Stimulated activated CD4-positive, alpha-beta T cell treated with anti-CD3 and anti-CD28 coated beads, Interleukin-2, amount 100 ng/mL, for 48 hours (primary cell): ENCODE measurements at places on chromosomes 7 and 10.

DNA sequence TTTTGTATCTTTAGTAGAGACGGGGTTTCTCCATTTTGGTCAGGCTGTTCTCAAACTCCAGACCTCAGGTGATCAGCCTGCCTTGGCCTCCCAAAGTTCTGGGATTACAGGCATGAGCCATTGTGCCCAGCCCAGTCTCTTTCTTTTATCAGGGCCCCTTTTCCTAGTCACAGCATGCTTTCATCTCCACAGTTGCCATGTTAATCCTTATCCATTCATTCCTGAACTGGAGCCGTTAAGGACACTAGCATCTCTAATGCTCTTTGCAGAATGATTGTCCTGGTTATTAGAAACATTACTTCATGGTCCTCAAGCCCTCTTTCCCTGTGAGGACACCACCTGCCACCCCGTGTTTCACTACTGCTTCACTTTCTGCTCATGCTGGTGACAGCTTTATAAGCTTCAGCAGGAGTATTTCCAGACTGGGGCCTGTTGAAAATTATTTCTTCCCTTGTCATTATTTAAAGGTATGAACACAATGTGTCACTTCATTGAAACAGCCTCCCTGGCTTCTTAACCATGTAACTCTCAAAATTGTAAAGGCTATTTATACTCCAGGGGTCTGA lies 313.9 kb downstream of the BMPER start:
- DNase-seq = no peak

- DNase-seq = no peak
These were observed 186.9 kb upstream of the MYO3A start for GRCh38 chr10:25747084-25747483.

- DNase-seq = peak; percentile 17
These were observed 37.4 kb upstream of the DUSP5 start for GRCh38 chr10:110460111-110460809.

DNA sequence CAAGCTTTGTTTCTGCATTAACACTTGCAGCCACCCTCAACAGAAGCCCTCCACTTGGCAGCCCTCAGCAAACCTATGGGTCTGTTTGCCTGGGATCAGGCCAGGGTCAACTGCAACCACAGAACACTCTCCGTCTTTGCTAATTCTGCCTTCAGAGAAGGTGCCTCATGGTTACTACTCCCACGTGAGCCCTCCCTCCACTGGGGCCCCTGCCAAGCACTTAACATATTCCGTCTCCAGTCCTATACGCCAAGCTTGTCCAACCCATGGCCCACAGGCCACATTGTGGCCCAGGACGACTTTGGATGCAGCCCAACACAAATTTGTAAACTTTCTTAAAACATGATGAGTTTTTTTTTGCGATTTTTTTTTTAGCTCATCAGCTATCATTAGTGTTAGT lies 54.7 kb downstream of the HSPA12A start:
- no peak for DNase-seq
